GDM1 (cell line): ENCODE measurements at places on chromosomes 6 and 20.

DNA sequence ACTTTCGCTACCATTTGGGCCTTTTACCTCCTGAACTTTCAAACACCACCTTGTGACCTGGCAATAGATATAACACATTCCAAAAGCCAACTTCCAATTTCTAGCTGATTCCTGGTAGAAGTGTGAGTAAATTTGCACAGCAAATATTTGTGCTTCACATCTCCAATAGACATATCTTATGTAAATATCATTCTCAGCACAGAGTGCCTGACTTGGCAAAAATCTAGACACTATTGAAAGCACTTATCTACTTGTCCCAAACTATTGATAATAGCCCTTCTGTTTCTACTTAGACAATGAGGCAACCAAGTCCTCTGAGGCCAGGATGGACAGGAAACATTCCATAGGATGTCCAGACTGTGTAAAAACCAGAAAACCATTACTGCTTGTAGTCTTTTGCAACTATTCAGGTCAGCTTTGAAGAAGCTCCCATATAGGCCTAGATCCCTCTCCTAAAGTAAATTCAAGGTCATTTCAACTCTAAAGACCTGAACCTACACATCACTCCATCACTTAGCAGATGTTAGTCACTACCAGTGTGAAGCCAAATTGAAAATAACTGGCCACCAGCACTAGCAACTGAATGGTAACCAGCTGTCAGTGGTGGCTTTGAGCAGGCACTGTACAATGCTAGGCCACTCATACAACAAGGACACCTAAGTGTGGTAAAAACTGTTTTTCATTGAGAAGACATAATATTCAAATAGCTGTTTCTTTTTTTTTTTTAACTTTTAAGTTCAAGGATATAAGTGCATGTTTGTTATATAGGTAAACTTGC is 95.3 kb upstream of the RSPO3 start:
- no peak for DNase-seq

DNA sequence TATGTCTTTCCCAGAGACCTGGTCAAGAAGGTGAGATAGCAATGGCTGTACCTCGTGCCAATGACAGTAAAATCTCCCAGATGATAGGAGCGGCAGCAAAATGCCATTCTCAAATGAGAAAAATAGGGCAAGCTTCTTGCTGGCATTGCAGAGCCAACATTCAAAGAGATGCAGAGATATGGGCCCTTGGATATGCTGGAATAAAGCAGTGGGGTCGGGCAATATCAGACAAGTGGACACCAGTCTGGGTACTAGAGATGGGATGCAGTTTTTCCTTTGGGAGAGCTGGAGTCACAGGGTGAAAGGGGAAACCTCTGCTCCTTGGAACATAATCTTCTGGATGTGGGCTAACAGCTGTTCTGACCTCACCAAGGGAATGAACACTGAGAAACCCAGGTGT is 29.0 kb downstream of the GSTA4 start:
- DNase-seq: no peak

- no peak for DNase-seq
Measured at GRCh38 chr6:56479381-56479780, 163.3 kb downstream of the DST start.

GRCh38 chr6:142773324-142773723 is 171.7 kb downstream of the HIVEP2 start:
- no peak for DNase-seq

GRCh38 chr6:138446821-138447220 is 42.8 kb downstream of the HEBP2 start:
- no peak for DNase-seq

DNA sequence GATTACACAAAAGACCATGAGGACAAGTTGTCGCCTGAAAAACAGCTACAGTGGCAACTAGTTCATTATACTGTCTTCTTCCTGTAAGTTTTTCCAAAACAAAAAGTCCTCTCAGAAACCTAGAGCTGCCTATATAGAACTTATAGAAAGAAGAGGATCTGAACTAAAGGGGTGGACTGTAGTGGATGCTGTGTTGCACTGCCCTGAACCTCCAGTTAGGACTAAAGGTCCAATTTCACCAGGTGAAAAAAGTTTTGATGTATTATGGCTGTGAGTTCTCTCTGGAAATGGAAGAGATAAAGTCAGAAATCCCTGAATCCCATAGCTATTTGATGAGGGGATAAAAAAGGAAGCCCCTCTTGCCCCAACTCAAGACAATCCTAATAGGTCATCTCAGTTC is 56.6 kb upstream of the TSHZ2 start:
- no peak for DNase-seq

- DNase-seq: peak; percentile 18
Measured at GRCh38 chr20:36303020-36303595, 3.0 kb upstream of the DLGAP4 start.

GRCh38 chr20:6768228-6769140 is 998 bp downstream of the BMP2 start:
- no peak for DNase-seq

GRCh38 chr20:40875116-40876085 is 153.2 kb upstream of the TOP1 start:
- no peak for DNase-seq

DNA sequence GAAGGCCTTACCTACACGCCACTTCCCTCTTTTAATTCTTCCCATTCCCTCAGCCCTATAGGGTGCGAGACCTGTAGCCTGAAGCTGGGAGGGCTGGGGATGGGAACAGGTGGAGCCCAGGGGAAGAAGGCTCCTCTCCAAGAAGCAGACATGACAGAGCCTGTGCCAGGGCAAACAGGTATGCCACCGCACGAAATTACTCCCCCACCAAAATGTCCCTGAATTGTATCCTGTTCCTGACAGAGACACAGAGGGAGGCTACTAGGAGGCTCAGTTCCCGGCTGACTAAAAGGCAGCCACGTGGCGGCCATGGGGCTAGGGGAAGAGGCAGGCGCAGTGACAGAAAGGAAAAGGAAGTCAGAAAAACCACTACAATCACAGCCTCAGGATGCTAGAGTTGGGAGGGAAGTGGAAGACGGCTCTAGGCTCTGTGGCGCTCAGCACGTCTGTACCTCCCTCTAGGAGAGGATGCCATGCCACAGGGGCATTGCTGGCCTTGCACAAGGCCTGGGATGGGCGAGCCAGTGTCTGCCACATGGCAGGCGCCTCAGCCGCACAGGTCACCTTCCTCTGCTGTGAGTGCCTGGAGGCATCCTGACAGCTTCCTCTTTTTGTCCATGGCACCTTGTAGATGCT is 27.7 kb downstream of the TFEB start:
- DNase-seq: peak; percentile 64

GRCh38 chr6:22106961-22107360 is 189.9 kb downstream of the PRL start:
- no peak for DNase-seq

GRCh38 chr20:33401184-33401920 is at the start of gene CDK5RAP1:
Gene CDK5RAP1 (minus strand): TSS chr20:33401519. CDS start chr20:33397064, 4,455 bp downstream.
- DNase-seq: peak; percentile 82

GRCh38 chr6:114276783-114277182 is 66.0 kb downstream of the HS3ST5 start:
- DNase-seq: no peak

DNA sequence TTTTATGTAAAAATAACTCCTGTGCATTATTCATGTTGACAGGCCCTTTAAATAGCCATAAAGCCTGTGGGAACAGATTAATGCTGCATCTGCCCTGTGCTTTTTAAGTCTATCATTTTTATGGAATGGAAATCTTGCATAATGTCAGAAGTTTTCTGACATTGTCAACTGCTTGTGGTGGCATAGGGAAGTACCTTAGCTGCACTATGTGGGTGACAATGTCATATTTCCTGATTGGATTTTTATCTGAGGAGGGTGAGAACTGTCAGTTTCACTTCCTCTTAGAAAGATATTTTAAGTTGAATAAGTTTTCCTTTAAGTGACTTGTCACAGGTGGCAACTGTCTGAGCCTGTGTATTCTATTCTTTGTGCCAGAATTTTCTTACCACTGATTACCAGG is 267.9 kb downstream of the PLCB1 start:
- peak; percentile 56 for DNase-seq

- DNase-seq: no peak
Measured at GRCh38 chr6:37483252-37483901, 16.3 kb downstream of the CCDC167 start.

- DNase-seq: no peak
Measured at GRCh38 chr6:169211881-169212280, 41.8 kb downstream of the THBS2 start.

DNA sequence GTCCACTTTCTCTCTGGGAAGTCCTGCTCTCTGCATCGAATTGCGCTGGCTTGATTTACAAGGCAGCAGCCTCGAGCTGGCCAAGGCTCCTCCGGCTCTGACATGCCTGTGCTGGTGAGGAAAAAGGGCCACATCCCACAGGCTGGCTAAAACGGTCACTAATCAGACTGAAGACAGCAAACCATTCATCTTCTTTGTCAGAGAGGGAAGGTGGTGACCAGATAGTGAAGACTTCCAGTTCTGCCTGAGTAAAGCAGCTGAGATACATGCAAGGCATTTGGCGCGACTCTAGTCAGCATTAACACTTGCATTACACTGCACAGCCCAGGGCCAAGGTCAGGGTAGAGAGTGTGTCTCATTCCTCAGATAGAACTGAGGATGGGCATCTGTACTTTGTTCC is 203.2 kb upstream of the MAP3K7 start:
- no peak for DNase-seq

DNA sequence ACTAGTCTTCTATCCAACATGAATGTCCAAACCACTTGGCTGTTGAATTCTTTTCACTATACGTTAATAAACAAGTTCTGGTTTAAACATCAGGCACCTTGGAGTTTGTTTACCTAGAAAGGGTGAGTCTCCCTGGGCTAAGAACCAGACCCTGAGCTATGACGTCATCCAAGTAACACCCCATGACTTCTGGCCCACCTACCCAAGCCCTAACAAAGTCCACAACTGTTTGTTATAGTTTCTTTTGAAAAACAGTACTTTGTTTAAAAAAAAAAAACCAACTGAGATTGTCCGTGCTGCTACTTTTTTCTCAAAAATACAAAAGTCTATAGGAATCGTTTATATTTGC is 146.9 kb upstream of the BEND6 start:
- no peak for DNase-seq

DNA sequence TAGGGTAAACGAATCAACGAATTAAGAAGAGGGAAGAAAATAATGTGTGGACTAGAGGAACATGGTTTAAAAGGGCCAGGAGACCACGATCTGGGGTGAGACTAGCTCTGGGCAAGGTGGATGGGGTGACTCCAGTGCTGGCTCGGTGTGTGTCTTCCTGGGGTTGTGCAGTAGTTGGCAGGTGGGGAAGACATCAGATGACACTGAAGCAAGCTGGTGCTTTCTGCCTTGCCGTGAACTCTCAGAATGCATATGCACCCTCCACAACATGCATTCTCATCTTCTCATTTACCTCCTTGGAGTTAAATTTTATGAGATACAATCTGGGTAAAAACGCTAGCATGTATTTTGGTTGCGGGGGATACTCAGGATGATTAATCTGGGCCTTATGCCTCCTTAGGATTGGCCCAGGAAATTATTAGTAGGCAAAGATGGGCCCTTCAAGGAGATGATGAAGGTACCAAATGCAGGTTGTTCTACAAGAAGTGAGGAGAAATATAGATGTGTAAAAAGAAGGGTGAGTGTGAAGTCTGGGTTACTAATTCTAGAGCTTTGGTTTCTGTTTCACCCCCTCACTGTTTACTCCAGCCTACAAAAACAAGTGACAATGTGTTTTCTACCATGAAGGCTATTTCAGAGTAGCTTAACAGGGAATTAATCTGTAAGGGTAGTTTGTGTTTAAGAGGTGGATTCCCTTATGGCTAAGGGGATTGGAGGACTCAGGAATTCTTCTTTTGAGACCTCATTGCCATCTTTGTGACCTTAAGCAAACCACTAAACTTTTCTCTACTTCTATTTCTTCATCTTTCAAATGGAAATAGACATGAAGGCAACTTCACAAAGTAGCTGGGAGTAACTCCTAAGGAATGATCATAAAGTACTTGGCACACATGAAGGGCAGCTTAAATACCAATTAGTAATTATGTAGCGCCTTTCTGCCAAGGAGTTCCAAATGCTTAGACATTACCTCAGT is 71.0 kb upstream of the SUPT3H start:
- DNase-seq: no peak

GRCh38 chr20:58741384-58741783 is 48.8 kb downstream of the NPEPL1 start:
- no peak for DNase-seq

DNA sequence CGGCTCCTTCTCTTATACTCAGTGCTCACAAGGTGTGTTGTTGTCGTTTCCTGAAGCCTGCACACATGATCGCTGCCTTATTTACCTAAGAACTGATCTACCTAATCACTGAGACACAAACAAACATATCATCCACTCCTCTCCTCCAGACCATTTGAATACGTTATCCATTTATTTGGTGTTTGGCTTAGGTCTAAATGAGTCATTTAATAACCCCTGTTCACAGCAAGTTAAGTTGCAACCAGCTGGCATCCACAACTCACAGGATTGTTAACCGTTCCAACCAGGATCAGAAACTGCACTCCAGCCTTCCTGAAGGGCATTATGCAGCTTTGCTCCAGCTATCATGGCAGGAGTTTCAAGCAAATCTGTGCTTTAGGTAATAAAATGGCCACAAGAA is 511.1 kb upstream of the MAP3K7 start:
- DNase-seq: no peak

DNA sequence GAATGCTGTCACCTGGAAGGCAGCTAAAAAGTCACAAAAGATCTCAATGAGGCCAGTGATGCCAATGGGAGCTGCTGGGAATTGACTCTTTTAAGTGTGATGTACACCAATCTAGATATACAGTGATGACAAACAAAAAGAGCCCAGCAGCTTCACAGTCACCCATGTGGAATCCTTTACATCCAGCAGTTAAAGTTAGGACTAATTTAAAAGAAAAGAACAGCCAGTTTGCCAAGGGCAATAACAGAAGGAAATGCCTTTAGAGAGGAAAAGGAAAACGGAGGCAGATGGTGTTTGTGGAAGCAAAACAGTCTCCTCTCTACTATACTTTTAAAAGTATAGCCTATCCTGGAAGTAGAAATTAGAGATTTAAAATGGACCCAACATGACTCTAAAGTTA is 873.5 kb downstream of the EPHA7 start:
- DNase-seq: no peak

DNA sequence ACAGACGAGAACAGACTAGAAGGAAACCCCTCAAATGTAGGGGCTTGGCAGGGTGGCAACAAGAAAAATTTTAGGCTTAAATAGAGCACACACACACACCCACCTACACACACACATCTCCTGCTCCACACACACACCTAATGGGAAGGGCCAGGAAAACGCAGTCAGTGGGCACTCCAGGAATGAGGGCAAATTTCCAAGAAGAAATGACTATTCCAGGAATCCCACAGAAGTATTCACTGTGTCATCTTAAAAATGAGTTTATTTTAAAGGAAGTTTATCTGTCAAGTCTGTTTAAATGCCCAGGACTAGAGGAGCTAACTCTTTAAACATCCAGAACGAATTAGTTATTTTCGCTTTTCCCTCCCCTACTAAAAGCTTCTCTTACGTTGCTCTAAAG is 13.0 kb downstream of the ALDH8A1 start:
- DNase-seq: no peak
